ENCODE measurements at places on chromosomes 2 and 18. TPM values are rescaled to one million over a fixed set of nuclear protein-coding genes. Genes with fewer than 3 reads are reported as not detected.
A peak's percentile ranks its signal among the peaks of the same experiment; 100 is the strongest.

Gene GALR1
- not detected for polyA plus RNA-seq

Gene CACNB4
- polyA plus RNA-seq, result 3.2 TPM

Gene TRAPPC12
- 33.0 TPM for polyA plus RNA-seq

Gene RAPGEF4
- not detected for polyA plus RNA-seq

Gene SLC38A11
- 16.3 TPM for polyA plus RNA-seq

Gene WNT10A
- 23.9 TPM for polyA plus RNA-seq

Gene COL5A2
- polyA plus RNA-seq, result not detected

Gene RIT2
- polyA plus RNA-seq, result not detected

Gene SERPINB10
- not detected for polyA plus RNA-seq

Gene C2orf66
- not detected for polyA plus RNA-seq

Gene LRP1B
- polyA plus RNA-seq, result not detected

Gene CHST10
- polyA plus RNA-seq, result 7.1 TPM

DNA sequence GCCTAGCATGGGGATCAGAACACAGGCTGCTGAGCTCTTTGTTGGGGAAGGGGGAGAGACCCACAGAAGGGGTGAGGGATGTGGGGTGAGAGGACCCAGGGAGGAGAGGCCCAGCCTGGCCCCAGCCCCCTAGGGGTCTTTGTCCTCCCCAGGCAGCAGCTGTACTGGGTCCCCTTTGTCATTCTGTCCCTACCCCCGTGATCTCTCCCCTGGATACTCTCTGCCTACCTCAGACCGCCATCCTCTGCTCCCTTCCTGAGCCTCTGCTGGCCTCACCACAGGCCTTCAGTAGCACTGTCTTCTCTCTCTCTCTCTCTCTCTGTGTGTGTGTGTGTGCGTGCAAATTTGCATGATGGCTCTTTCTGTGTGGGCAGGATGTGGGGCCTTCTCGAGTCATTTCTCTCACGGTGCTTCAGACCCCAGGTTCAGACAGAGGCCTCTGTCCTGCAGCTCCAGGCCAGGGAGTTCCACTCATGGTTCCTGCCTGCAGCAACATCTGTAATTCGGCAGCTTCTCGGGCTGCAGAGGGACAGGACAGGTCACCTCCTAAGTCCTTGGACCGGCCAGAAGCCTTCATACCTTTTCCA is 1.4 kb downstream of the PSD4 start:
- peak overlapping the region; percentile 81 for H3K4me3 ChIP-seq
- H3K4me1 ChIP-seq, result peaks cover 88% of the 10 kb centered on the region
- H3K36me3 ChIP-seq, result peaks cover 8% of the 10 kb centered on the region
- peak; percentile 80 for DNase-seq

GRCh38 chr2:74051504-74051903 is 66.8 kb downstream of the TET3 start:
- no peak overlapping the region for H3K27ac ChIP-seq
- H3K27me3 ChIP-seq, result no peaks in the 10 kb centered on the region
- peaks cover 28% of the 10 kb centered on the region for H3K36me3 ChIP-seq
- peaks cover 52% of the 10 kb centered on the region for H3K4me1 ChIP-seq
- H3K4me3 ChIP-seq, result no peak overlapping the region
- no peak for DNase-seq

GRCh38 chr2:148524519-148524919 is 120.0 kb upstream of the EPC2 start:
- H3K27ac ChIP-seq, result no peak overlapping the region
- peaks cover 11% of the 10 kb centered on the region for H3K4me1 ChIP-seq
- H3K27me3 ChIP-seq, result no peaks in the 10 kb centered on the region
- no peak for DNase-seq

GRCh38 chr2:237615631-237616249 is 11.6 kb upstream of the LRRFIP1 start:
- H3K27me3 ChIP-seq, result peaks cover 6% of the 10 kb centered on the region
- no peak overlapping the region for H3K4me3 ChIP-seq
- no peak for DNase-seq
- peak overlapping the region; percentile 25 for H3K27ac ChIP-seq

- H3K27me3 ChIP-seq, result peaks cover 13% of the 10 kb centered on the region
- DNase-seq, result no peak
- no peak overlapping the region for H3K4me3 ChIP-seq
- H3K36me3 ChIP-seq, result no peaks in the 10 kb centered on the region
These were observed 466.5 kb upstream of the ID2 start for GRCh38 chr2:8215159-8215863.

GRCh38 chr18:48161911-48162698 is 231.6 kb upstream of the SMAD2 start:
- peaks cover 36% of the 10 kb centered on the region for H3K27me3 ChIP-seq
- peak; percentile 5 for DNase-seq
- peaks cover 8% of the 10 kb centered on the region for H3K4me1 ChIP-seq

- no peaks in the 10 kb centered on the region for H3K27me3 ChIP-seq
- no peak overlapping the region for H3K27ac ChIP-seq
- H3K36me3 ChIP-seq, result no peaks in the 10 kb centered on the region
- DNase-seq, result peak; percentile 38
These were observed 34.1 kb downstream of the WDR35 start for GRCh38 chr2:19955544-19956422.

- H3K27ac ChIP-seq, result no peak overlapping the region
- no peak overlapping the region for H3K4me3 ChIP-seq
- no peak for DNase-seq
- no peaks in the 10 kb centered on the region for H3K36me3 ChIP-seq
- peaks cover 12% of the 10 kb centered on the region for H3K4me1 ChIP-seq
These were observed 291.3 kb downstream of the BCL11A start for GRCh38 chr2:60262178-60262577.

GRCh38 chr2:226862623-226863022 is 26.8 kb downstream of the RHBDD1 start:
- H3K4me1 ChIP-seq, result peaks cover 27% of the 10 kb centered on the region
- no peaks in the 10 kb centered on the region for H3K27me3 ChIP-seq
- H3K4me3 ChIP-seq, result no peak overlapping the region
- H3K27ac ChIP-seq, result peak overlapping the region; percentile 57
- DNase-seq, result no peak

GRCh38 chr18:24006712-24007313 is 7.7 kb upstream of the TTC39C start:
- H3K27me3 ChIP-seq, result no peaks in the 10 kb centered on the region
- no peaks in the 10 kb centered on the region for H3K36me3 ChIP-seq
- H3K27ac ChIP-seq, result no peak overlapping the region
- no peak for DNase-seq
- no peak overlapping the region for H3K4me3 ChIP-seq

- H3K4me1 ChIP-seq, result no peaks in the 10 kb centered on the region
- DNase-seq, result no peak
- no peak overlapping the region for H3K4me3 ChIP-seq
- no peaks in the 10 kb centered on the region for H3K36me3 ChIP-seq
- H3K27ac ChIP-seq, result no peak overlapping the region
These were observed 158.7 kb upstream of the NCKAP5 start for GRCh38 chr2:133726973-133727372.

GRCh38 chr2:181341855-181342600 is 115.2 kb upstream of the ITGA4 start:
- H3K27ac ChIP-seq, result no peak overlapping the region
- peaks cover 18% of the 10 kb centered on the region for H3K4me1 ChIP-seq
- no peaks in the 10 kb centered on the region for H3K27me3 ChIP-seq
- no peak for DNase-seq
- H3K36me3 ChIP-seq, result no peaks in the 10 kb centered on the region

DNA sequence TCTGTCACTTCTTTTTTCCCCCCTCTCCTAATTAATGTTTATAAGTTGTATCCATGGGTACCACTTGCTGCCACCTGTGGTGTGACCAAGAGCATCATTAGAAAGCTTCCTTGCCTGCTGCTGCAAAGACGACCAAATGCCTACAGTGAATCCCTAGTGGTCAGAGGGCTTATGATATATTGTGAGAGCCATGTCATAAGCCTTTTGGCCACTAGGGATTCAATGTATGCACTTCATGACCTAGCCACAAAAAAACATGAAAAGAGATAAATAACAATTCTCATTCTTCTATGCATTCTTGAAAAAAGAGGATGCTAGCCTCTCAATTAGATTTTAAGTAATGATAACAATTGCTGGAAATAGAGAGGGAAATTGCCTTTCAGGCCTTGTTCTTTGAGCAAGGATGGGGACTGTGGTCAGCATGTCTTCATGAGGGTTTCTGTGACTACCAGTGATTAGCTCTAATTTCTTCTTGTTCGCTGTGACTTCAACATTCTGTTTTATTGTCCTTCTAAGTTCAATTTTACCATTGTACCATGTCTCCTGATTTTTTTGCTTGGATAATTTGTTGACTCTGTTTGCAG is 435.3 kb downstream of the TGIF1 start:
- no peaks in the 10 kb centered on the region for H3K36me3 ChIP-seq
- no peak overlapping the region for H3K27ac ChIP-seq
- H3K4me3 ChIP-seq, result no peak overlapping the region
- peaks cover 15% of the 10 kb centered on the region for H3K27me3 ChIP-seq
- H3K4me1 ChIP-seq, result no peaks in the 10 kb centered on the region
- DNase-seq, result no peak

DNA sequence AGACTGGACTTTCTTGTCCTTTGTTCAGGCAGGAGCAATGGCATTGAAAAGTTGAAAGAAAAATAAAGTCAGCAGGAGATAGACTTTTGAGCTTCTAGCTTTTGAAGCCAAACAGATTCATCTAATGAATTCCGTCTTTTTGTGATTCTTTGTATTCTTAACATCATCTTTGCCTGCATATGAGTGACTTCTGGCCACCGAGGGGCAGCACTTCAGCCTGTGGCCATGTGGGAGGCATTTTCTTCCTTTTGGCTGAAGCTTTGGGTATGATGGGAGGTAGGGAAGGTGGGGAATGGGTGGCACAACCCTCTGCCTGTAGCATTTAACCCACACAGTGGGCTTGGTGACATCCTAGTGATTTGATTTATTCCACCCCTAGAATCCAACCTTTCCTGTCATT is 220.6 kb downstream of the SETBP1 start:
- DNase-seq, result no peak
- H3K27ac ChIP-seq, result peak overlapping the region; percentile 41
- peaks cover 27% of the 10 kb centered on the region for H3K36me3 ChIP-seq

DNA sequence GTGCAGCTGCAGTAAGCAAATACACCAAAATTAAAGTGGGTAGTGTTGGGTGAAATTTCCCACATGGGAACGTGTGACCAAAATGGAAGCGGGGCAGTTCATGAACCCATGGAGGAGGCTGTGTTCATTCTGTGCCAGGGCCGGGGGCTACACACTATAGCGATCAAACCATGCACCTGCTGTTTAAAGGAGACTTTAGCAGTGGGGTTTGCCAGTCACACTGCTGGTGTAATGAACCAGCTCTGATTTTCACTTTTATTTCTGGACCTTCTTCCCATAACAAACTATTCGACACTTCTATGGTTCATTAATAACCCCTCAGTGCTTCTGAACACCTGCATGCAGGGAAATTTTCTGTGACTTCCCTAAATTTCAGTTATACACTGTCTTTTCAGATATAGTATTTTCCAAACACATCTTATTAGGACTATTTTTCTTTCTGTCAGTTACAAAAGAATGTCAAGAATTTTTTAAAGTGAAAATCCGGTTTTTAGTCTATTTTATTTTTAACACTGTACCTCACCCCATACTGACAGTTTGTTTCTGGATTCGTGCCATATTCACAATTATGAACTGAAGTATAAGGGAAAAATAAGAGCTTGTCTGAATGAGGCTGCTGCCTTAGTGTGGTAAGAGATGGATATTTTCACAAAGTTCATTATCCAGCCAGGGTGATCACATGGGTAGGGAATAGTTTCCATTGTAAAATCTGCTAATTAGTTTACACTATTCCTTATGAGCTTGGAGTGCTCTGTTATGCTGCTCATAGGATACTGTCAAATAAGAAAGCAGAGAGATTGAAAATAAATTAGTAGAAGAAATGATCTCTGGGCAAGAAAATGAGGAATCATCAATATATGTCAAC is 111.3 kb upstream of the CAVIN2 start:
- H3K4me1 ChIP-seq, result no peaks in the 10 kb centered on the region
- no peaks in the 10 kb centered on the region for H3K27me3 ChIP-seq
- H3K27ac ChIP-seq, result no peak overlapping the region
- no peak overlapping the region for H3K4me3 ChIP-seq

- peaks cover 60% of the 10 kb centered on the region for H3K36me3 ChIP-seq
- no peak overlapping the region for H3K4me3 ChIP-seq
- H3K27me3 ChIP-seq, result no peaks in the 10 kb centered on the region
- H3K4me1 ChIP-seq, result no peaks in the 10 kb centered on the region
- DNase-seq, result no peak
These were observed 60.5 kb downstream of the HK2 start for GRCh38 chr2:74894272-74894981.

- H3K4me3 ChIP-seq, result no peak overlapping the region
- H3K4me1 ChIP-seq, result no peaks in the 10 kb centered on the region
- H3K36me3 ChIP-seq, result no peaks in the 10 kb centered on the region
- no peak for DNase-seq
These were observed 75.1 kb downstream of the SPRED2 start for GRCh38 chr2:65357095-65357958.

GRCh38 chr2:128492966-128493811 is 174.5 kb upstream of the HS6ST1 start:
- peaks cover 7% of the 10 kb centered on the region for H3K4me1 ChIP-seq
- peaks cover 14% of the 10 kb centered on the region for H3K27me3 ChIP-seq
- no peak overlapping the region for H3K4me3 ChIP-seq
- peaks cover 15% of the 10 kb centered on the region for H3K36me3 ChIP-seq

GRCh38 chr2:149463328-149464002 is 124.1 kb downstream of the MMADHC start:
- no peaks in the 10 kb centered on the region for H3K4me1 ChIP-seq
- no peak overlapping the region for H3K27ac ChIP-seq
- no peak overlapping the region for H3K4me3 ChIP-seq
- H3K36me3 ChIP-seq, result peaks cover 14% of the 10 kb centered on the region
- no peak for DNase-seq
- H3K27me3 ChIP-seq, result no peaks in the 10 kb centered on the region
